ENCODE measurements at places on chromosomes 2 and 18.
A peak's percentile ranks its signal among the peaks of the same experiment; 100 is the strongest.

- DNase-seq: peak; percentile 76
Observed at GRCh38 chr2:8004250-8004681, 677.6 kb upstream of the ID2 start.

- no peak for DNase-seq
Observed at GRCh38 chr2:9250091-9250490, 43.5 kb downstream of the ASAP2 start.

- no peak for DNase-seq
Observed at GRCh38 chr2:234166531-234166930, 116.0 kb downstream of the SPP2 start.

DNA sequence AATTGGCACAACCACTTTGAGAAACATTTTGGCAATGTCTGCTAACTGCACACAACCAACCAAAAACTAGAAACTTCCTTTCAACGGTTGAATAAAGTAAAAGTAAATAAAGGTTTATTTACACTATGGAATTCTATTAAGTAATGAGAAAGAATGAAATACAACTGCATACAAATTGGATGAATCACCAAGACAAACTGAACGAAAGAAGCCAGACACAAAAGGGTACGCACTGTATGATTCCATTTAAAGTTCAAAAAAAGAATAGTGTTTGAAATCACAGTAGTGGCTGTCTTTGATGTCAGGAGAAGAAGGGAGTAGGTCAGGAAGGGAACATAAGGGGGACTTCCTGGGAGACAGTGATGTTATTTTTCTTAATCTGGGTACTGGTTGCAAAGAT lies 46.5 kb upstream of the SULT1C3 start:
- DNase-seq: no peak

GRCh38 chr18:59988098-59988706 lies 88.4 kb downstream of the PMAIP1 start:
- no peak for DNase-seq

GRCh38 chr18:59659508-59660170 lies 37.6 kb downstream of the CCBE1 start:
- no peak for DNase-seq

- DNase-seq: no peak
Observed at GRCh38 chr18:35703043-35703688, 121.6 kb downstream of the GALNT1 start.

- no peak for DNase-seq
Observed at GRCh38 chr2:176106581-176107539, at the start of gene HOXD11. Gene HOXD11, plus strand, starts transcription at chr2:176107280. Its CDS starts 76 bp downstream, at chr2:176107356.

DNA sequence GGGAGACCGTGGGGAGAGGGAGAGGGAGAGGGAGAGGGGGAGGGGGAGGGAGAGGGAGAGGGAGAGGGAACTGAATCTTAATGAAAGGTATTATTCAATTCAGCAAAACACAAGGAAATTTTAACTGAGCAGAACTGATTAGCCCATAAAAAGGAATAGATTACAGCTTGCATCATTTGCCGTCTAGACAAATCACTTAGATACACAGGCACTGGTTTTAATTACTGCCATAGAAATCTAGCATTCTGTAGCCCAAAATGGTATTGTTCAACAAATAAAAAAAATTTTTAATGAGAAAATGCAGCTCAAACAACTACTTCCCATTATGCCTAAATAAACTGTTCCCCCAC lies 7.9 kb upstream of the KCNF1 start:
- DNase-seq: no peak

DNA sequence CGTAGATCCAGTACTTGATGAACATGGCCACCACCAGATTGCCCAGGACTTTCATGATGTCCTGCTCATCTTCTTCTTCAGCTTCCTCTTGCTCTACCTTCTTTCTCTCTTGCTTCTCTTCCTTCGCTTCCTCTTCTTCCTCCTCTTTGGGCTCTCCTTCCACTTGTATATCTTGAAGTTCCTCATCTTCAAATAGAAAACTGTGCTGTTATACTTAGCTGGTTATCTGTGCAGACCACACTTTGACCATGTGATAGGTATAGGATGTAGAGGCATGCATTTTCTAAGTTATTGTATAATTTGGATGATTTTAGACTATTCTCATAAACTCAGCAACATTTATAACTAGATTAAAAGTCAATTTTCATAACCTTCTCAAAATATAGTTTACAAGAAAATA lies 263.4 kb downstream of the NAPG start:
- no peak for DNase-seq

- no peak for DNase-seq
Observed at GRCh38 chr18:67733088-67733487, 216.6 kb upstream of the DSEL start.

DNA sequence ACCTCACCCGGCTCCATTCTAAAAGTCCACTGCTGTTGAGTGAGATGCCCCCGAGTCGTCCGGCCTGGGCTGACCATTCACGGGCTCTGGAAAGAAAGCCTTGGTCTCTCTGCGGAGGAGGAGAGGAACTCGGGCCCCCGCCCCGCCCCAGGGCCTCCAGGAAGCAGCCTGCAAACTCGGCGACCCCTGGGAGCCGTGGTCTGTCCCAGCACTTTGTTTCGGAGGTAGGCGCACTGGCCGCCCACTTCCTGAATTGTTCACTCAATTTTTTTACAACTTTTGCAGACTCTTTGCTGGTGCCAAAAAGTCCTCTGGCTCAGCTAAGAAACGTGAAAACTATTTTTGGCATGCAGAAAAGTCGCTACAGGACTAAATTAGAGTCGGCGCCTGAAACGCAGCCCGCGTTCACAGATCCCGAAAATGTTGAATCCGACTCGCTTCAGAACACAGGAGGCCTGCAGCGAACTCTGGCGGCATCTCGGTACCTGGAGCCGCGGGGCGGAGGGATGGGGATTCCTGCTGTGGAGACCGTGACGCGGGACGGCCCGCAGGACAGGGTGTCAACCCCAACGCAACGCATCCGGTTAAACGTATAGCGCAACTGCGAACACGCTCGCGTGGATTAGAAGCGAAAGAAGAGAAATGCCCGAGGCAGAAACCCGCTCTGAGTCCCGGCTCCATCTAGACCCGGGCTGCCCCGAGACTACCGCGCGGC lies 1.5 kb downstream of the PXDN start:
- peak; percentile 96 for DNase-seq

Data from lower leg skin (tissue), 4 donors.